ENCODE measurements at places on chromosomes 12 and 14.

- DNase-seq: no peak
Observed at GRCh38 chr12:15443611-15444010, 121.3 kb downstream of the PTPRO start.

DNA sequence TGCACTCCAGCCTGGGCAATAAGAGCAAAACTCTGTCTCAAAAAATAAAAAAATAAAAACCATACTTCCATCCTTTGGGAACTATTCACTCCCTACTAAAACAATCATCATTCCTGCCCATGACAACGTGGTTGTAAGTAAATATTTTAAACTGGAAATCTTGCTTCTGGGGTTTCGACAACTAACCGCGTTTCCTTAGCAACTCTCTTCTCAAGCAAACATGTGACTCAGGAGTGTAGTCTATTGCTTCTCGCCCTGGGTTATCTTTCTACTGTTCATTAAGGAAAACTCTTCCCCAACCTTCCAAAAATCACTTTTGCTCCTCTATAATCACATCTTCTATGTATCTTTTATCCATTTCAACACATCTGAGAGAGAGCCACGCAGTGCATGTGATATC, 21.8 kb downstream of the APPL2 start:
- no peak for DNase-seq

- no peak for DNase-seq
Observed at GRCh38 chr14:20848955-20849570, 42.1 kb upstream of the RNASE3 start.

DNA sequence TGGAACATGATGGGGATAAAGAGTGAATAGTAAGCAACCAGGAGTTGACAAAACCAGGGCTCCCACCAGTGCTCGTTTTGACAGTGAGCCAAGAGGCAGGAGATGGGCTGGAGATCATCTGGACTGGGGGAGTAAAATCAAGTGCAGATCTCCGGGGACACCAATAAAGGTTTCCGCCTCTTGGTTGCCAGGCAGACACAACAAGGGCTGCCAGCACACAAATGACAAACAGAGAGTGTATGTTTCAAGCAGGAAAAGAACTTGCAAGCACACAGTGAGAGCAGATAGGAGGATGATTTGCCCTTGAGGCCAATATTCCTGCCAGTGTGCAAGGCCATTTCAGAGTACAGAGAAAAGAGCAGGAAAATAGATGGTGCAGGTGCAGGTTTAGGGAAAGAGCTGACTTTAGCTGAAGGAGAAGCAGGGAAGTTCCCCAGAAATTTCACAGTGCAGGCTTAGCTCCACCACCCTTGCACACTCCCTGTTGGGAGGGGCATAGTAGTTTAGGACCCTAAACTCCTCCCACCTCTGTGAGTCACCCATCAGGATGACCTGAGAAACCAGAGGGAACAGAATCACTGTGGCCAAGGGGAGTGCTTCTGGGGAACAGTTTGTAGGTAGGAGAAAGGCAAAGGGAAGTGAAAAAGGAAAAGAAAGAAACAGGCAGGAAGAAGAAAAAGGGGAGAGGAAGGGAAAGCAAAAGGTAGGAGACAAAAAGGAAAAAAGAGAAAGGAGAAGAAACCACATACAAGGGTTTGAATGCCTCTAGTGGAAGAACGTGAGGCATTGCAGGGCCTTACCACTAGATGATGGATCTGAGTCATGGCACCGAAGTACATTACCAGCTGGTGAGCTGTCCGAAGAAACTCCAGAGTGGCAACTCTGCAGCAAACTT, 404.4 kb downstream of the SLC6A15 start:
- no peak for DNase-seq

DNA sequence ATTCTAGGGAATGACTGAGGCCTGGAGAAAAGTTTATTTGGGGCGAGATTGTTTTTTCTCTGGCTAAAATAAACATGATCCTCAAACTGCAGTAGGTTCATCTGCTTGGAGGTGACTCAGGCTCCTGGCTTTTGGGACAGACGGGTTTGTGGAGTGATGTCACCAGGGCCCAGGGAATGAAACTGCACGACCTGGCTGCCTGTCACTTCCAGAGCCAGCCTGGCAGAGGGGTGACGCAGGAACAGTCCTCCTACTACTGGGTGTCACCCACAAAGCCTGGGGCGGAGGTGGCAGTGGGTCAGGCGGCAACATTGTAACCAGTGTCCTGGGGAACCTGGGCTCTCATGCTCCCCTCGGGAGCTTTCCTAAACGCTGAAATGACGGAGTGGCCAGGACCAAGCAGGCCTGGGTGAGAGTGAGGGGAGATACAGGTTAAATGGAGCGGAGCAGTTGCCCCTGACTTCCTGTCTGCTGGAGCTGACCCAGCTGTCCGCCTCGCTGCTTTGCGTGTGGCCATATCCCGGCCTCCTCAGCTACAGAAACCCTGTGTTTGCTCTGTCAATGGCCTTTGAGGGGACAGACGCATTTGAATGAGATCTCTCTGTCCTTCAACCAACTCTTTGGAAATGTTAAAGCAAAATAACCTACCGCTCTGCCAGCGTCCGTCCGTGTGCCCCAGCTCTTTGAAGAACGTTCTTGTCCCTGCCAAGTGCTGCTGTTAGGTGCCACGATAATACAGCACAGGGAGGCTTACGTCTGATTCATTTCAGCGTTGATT, 6.5 kb downstream of the HIP1R start:
- DNase-seq: no peak

Measured in CD4-positive, alpha-beta T cell treated with Interleukin-21 for 1 hour (primary cell).